HS-5 (cell line): ENCODE measurements at places on chromosomes 1 and 21.

DNA sequence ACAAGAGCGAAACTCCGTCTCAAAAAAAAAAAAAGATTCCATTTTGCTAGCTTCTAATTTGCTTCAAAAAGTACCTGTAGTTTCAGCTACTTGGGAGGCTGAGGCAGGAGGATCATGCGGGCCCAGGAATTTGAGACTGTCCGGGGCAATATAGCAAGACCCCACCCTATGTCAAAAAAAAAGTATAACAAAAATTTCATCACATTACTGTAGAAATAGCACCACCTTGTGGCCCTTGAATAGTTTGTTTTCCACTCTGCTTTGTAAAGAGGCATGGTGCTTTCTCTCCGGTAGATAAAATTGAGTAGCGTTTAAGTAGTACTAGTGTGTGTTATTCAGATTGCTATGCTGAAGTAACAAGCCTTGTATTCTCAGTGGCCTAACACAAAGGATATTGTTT lies 18.2 kb upstream of the MSTO1 start:
- no peak for DNase-seq

DNA sequence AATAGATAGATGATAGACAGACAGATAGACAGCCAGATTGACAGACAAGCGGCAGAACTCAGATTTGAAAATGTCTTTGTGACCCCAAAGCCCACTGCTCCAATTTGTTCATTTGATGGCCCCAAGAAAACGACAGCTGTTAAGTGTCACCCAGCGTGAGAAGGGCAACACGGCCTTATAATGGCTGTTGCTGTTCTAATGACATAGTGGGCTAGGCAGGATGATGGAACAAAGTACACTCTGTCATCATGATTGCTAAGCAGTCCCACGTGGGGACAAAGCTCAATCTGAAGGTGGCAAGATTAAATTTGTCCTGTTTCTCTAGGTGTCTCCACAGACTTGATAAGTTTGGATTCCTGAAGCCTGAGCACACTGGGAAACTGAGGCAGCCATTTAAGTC lies 112.9 kb downstream of the DAB1 start:
- no peak for DNase-seq

DNA sequence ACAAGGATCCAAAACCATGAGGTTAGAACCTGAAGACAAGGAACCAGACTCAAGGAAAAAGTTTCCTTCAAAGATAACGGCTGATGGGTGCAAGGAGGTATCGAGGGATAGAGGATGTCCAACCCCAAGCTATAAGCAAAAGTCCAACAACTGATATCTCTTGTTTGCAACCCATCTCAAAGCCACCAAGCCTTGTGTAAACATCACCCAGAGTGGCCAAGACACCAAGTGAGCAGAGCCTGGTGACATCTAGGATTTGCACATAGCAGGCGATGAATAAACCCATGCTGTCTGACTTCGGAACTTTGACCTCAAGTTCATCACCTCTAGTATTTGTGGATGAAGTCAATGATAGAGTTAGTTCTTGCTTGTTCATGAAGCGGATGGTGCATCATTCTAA lies 180.7 kb downstream of the ETS2 start:
- no peak for DNase-seq

DNA sequence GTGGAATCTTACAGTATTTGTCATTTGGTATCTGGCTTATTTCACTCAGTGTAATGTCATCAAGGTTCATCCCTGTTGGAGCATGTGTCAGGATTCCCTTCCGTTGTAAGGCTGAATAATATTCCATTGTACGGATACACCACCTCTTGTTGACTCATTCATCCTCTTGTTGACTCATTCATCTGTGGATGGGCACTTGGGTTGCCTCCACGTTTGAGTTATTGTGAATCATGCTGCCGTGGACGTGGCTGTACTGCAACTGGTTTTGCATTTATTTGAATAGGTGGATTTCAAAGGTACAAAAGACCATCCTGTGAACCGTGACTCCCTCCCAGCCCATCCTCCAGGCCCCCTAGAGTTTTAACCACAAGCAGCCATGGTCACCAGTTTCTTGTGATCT lies 11.9 kb upstream of the TCP10L start:
- DNase-seq = peak; percentile 93

GRCh38 chr1:3352952-3353331 lies 101.5 kb upstream of the ARHGEF16 start:
- DNase-seq = no peak

DNA sequence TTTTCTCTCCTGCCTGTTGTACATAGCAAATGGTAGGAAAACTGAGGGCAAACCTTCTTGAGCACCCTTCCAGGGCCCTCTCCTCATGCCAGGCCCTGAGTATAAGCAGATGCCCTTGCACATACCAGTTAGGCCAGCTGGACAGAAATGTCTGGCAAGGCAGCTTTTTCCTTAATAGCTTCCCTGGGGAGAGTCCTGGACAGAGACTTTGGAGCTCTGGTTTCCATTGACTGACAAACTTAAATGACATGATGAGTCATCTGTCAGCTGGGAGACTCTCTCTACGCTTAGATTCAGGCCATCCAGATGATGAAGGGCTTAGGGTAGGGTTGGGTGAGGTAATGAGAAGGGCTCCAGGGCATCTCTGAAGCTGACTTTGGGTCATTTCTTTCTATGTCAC lies 317.5 kb downstream of the ASTN1 start:
- no peak for DNase-seq

DNA sequence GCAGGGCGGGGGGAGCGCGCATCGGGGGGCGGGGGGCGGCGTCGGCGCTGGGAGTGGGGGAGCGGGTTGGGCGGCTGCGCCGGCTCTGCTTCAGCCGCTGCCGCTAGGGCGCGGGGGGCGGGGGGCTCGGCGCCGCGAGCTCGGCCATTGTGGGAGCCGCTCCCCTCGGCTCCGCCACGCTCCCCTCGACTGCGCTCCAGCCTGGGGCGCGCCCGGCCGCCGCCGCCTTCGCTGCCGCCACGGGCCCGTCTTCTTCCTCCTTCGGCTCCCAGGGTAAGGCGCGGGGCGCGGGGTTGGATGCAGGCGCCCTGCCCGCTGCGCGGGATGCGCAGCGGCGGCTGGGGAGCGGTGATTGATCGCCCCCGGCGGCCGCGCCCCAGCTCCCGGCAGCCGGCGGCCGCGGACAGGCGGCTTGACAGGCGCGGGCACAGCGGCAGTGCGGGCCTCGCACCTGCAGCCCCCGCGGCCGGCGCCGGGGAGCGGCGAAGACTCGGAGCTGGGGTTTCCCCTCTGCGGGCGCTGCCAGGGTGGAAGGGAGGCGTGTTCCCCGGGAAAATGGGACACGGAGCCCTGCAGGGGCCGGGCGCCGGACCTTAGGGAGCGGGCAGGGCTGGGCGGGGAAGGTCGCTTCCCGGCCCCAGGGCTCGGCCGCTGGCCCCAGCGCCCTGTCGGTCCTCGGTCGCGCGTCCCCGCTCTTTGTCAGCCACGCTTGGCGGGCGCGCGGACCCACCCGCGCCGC lies 55.3 kb downstream of the NDUFS5 start:
- DNase-seq = no peak

DNA sequence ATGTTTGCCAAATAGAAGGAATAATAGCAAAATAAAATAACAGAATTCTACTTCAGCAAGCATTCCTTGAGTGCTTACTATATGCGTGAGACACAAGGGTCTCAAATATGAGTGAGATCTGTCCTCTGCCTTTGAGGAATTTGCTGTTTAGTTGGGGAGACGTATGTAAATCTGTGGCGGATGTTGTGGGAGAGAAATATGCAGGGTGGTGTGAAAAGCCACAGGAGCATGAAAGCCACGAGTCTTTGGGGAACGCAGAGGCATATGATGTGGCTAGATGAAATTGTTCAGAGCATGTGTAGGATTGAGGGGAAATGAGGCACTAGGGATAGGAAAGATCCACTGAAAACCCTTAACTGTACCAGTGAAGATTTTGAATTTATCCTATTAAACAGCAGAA lies 244.4 kb downstream of the PBX1 start:
- no peak for DNase-seq

DNA sequence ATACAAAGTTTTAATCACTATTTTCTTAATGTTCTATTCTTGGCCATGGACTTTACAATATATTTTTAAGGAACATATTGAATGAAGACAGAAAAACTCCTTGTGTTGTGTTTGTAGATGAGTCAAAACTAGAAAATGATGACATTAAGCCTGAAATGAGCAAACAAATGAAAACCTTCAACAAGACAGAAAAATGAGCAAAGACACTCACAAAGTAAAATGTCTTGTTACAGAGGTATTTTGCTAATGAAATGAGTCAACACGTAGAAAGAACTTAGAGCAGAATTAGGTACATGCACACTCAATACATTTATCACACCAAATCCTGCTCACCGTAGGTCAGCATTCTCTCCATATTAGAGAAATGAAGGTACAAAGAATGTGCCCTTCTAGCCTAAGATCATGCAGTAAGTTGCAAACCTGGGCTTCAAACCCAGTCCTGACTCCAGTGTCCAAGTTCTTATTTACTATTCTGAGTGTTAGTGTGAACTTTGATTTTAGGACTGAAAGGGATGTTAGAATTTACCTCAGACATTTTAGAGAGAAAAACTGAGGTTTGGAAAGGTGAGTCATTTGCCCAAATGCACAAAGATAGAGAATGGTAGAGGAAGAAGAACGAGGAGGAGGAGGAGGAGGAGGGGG lies 133.9 kb upstream of the SGIP1 start:
- no peak for DNase-seq

- no peak for DNase-seq
Observed at GRCh38 chr21:40830836-40831235, 16.1 kb downstream of the DSCAM start.

GRCh38 chr21:33850985-33851384 lies 64.6 kb downstream of the ATP5PO start:
- DNase-seq = no peak

DNA sequence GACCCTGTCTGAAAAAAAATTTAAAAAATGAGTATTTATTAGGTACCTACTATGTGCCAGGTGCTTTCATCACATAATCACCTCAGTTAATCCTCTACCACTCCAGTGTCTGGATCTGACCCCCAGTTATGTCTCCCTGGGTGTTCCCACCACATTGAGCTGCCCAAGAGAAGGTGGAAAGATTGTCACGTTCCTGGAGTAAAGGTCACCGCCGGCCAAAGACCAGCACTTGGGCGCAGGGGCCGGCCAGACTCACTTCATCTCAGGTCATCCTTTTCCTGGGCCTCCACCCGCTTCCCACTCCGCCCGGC lies 714 bp downstream of the PYCR2 start:
- DNase-seq = no peak

DNA sequence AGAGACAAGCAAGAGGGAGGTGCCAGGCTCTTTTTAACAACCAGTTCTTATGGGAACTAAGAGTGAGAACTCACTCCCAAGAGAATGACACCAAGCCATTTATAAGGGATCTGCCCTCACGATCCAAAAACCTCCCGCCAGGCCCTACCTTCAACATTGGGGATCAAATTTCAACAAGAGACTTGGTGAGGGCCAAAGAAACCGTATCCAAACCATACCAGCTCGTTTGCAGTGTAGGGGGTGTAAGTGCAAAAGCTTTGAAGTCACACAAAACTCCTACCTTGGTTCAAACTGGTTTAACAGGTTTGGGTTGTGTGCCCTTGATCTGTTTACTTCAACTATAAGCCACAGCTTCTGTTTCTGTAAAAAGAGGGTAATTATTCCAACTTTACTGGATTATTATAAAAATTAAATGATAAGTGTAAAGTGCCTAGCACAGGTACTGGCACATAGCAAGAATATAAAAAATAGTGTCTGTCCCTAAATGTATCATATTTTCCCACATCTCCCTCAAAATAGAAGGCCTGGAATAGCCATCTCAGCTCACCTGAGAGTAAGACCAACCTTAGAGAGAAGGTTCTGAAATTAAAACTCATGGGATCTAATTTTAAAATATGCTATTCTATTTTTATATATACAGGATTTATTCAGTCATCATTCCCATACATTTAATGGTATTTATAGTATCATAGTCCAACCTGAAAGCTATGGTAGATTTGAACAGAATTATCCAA lies 7.0 kb upstream of the USP25 start:
- DNase-seq = no peak

DNA sequence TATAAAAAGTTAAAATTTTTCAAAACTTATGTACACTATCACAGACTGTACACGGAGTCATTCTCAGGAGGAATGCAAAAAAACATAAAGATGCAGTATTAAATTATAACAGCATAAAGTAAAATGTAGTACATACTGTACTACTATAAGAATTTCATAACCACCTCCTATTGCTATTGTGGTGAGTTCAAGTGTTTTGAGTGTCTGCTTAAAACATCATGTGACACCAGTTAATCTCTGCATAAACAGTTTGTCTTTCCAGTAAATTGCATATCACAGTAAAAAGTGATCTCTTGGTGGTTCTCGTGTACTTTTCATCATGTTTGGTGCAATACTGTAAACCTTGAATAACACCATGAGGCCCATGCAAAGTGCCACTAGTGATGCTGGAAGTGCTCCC lies 45.2 kb downstream of the SDCCAG8 start:
- DNase-seq = no peak

DNA sequence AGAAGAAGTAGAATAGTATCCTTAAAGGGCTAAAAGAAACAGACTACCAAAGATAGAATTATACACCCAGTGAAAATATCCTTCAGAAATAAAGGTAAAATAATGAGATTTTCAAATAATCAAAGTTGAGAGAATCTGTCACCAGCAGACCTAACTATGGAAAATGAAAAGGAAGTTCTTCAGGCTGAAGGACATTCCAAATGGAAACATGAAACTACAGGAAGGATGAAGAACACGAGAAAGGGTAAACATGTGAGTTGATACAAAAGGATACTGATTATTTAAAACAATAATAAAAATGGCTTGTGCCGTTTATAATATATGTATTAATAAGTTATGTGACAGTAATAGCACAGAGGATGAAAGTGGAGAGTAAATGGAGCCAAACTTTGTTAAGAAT lies 57.1 kb upstream of the SLFNL1 start:
- no peak for DNase-seq

GRCh38 chr1:167794043-167794442 lies 72.3 kb downstream of the MPZL1 start:
- DNase-seq = no peak

- no peak for DNase-seq
Observed at GRCh38 chr21:34571994-34572393, 42.9 kb downstream of the RCAN1 start.
